Psoas muscle (tissue), 8 donors: ENCODE measurements at places on chromosomes 11 and 22. TPM values are rescaled to one million over a fixed set of nuclear protein-coding genes. Genes with fewer than 3 reads are reported as not detected.

DNA sequence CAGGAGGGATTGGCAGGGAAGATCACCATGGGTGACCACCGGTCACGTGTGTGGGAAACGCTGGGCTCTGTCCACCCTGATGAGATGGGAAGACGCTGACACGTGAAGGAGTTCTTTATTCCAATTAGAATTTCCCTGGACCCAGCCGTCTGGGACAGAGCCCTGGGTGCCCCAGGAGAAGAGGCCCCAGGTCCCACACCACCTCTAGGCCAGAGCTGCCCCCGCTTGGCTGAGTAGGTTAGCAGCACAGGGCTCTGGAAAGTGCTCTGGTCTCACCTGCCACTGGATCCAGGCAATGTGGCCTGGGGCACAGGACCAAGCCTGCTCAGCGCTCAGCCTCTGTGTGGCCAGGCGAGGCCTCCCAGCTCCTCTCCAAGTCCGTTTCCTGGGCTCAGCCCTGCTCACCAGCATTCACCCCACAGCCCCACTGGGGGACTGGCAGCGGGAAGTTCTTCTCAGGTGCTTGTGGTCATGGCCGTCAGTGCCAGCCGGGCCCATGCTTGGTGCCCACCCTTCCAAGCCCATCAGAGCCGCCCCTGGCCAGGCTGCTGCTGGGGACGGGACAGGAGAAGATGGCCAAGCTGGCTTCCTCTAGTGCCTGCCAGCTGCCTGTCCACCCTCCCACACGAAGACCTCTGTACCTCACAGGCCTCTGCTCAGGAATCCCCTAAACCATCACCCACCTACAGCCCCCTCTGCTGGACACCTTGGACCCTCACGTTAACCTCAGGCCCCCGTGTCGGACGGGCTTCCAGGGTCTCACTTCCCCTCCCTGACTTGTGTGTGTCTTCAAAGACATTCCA, 62.5 kb upstream of the FGF3 start:
- no peak for DNase-seq

DNA sequence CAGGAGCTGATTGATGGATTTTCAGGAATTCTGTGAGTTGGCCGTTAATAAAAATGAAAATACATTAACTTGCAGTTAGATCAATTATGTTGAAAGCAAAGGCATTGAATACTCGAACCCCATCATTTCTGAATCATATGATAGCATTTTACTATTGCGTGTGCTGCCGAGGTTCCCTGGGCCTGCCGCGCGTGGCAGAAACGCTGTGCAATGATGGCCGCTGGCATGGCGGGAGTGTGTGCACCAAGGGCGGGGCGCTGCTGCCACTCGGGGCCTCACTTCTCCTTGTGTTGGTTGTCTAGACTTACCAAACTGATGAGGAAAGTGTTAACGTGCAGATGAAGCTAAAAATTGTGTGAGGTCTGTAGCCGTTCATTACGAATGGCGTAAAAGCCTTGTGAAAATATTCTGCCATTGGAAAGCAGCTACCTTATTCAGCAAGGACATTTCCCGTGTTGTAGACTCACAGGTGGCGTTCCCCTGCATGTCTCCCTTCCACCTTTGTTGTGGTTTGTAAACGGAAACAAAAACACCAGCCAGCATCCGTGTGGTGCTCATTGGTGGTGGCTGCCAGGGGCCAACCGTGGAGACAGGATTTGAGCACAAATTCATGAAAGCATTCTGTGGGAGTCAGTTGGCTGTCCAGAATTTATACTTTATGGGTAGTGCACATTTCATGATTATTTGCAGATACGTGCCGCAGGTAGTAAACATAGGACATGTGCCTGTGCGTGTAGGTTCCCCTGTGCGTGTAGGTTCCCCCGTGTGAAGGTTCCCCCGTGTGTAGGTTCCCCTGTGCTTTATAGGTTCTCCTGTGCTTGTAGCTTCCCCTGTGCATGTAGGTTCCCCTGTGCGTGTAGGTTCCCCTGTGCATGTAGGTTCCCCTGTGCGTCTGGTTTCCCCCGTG, 5.9 kb upstream of the GRAMD4 start:
- no peak for DNase-seq

The SYTL2 gene
- 1.7 TPM for polyA plus RNA-seq

DNA sequence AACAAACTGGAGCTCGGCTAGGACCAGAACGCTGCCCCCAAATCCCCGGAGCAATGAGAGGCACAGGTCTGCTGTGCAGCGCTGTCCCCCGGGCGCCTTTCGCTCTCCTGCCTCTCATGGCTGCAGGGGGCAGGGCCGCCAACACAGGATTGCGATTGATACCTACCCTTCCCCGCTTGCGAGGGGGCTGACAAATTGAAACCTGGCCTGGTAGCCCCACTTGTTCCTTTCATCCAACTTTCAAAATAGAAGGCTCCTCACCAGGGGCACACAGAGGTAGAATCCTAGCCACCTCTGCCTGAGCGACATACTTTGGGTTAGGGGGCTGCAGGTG, 642 bp upstream of the CASTOR1 start:
- DNase-seq: no peak

- no peak for DNase-seq
These were observed 17.0 kb downstream of the CDC42BPG start for GRCh38 chr11:64827451-64827839.

The CDCA5 gene
- 1.6 TPM for polyA plus RNA-seq

- peak; percentile 24 for DNase-seq
These were observed 62.0 kb downstream of the YAP1 start for GRCh38 chr11:102172127-102172848.

DNA sequence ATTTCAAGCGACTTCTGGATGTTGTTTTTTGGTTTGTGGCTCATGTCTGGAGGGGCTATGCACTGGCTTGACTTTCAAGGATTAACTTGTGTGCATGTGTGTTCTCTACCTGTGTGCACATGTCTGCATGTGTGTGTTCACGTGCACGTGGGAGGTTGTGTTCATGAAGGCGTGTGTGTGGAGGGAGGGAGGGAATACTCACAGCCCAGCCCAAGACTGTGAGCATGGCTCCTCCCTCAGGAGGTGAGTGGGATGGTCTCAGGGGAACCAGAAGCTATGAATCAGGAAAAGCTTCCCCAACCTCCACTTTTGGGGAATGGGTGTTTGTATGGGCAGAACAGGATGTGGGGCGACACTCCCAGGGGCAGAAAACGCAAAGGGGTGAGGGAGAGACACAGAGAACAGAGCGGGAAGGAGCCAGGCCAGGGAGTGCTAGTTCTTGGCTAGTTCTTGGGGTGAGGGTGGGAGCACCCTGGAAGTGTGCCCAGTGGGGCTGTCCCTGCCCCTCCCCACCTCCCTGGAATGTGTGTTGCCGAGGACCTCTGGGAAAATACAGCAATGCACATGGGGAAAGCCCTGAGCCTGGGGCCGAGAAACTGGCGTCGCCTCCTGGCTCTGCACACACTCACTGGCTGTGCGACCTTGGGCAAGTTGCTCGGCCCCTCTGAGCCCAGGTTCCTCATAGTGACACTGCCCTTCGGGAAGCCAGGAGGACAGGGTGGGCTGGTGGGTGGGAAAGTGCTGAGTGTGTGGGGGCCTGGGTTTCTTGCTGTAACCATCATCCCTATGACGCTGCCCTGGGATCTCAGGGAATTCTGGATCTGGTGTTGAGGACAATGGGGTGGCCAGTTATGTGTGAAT, 16.9 kb upstream of the ALX4 start:
- DNase-seq: no peak

DNA sequence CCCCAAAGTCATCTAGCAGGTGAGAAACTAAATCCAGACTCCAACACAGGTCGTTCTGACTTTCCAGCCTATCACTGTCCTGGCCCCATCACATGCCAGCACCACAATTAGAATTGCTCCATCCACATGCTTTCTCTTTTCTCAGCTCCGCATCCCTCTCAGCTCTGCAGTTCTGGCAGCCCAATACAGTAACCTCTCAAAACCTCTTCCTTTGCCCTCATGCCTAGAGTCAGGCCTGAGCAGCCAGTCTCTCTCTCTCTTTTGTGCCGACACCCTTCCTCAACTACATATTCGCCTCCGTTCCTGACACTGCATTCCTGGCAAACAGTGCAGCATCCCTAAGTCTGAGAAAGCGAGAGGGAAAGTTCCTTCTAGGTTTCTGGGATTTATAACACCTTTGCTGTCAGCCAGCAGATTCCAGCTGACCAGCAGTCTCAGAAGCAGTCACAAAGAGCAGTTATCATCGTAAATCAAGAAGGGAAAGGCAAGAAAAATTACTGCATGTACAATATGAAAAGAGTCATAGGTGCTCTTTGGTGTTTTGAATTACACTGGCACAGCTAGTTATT, 258.0 kb downstream of the FAT3 start:
- no peak for DNase-seq

The IL18 gene
- 0.86 TPM for polyA plus RNA-seq

The TSPAN32 gene
- 0.04 TPM for polyA plus RNA-seq

The PDE3B gene
- polyA plus RNA-seq: 0.40 TPM

- no peak for DNase-seq
These were observed 30.8 kb upstream of the WNT11 start for GRCh38 chr11:76237000-76237649.
